Mesothelial cell of epicardium (in vitro differentiated cells): ENCODE measurements at places on chromosomes 11 and 22. TPM values are rescaled to one million over a fixed set of nuclear protein-coding genes. Genes with fewer than 3 reads are reported as not detected.

DNA sequence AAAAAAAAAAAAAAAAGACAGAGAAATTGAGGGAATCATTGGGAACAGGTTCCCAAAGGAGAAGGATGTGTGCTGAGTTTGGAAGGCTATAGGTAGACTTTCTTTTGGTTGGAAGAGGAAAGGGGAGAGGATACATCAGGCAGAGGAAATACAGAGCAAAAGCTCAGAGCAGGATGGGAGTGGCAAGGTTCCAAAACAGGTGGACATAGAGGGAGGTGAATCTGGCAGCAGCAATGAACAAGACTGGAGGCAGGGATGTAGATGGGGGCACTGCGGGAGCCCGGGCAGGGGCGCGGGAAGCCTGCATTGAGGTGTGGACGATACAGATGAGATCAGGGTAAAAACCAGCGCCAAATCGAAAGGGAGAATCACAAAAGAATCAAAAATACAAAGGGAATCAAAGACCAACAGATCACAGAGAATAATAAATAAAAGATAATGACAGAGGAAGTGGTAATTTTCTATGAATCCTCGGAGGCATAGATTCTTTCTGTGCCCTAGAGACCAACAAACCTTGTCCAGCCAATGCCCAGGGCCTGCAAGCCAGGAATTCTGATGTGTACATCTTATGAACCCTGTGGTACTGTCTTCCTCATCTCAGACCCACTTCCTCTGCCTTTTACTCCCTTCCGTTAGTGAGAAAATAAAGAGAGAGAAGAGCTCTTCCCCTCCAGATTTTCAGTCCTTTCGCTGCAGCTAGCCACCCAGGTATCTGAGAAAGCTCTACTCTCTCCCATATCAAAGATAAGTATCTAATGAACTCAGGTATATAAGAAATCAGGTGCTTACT, 70.3 kb downstream of the SLC1A2 start:
- H3K27ac ChIP-seq, result no peak overlapping the region
- DNase-seq, result no peak
- no peak overlapping the region for H3K4me3 ChIP-seq
- H3K27me3 ChIP-seq, result no peaks in the 10 kb centered on the region
- H3K4me1 ChIP-seq, result peaks cover 5% of the 10 kb centered on the region

CCDC188 gene
- total RNA-seq, result not detected in 3 replicates

BATF2 gene
- total RNA-seq, result 1.5 to 1.9 TPM (median 1.7 TPM) in 3 replicates

GRCh38 chr11:74011360-74012073, 2.6 kb upstream of the UCP3 start:
- no peak overlapping the region for H3K4me3 ChIP-seq
- peaks cover 16% of the 10 kb centered on the region for H3K36me3 ChIP-seq
- no peaks in the 10 kb centered on the region for H3K27me3 ChIP-seq

DNA sequence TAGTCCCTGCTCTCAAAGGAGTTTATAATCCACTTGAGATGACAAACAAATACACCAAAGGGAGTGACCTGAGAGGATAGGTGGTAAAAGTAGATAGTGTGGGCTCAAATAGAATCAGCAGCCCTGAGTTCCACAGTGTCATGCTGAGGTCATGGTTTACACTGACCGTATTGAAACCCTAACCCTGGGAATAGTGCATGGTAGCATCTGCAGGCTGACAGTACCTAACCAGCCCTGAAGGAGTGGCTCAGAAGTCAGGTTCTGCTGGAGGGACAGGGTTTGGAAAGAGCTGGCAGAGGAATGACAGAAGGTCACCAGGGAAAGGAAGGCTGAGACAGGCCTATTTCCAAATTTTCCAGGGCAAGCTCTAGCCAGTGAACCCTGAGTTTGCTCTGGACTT, 9.2 kb upstream of the TMPRSS5 start:
- no peak overlapping the region for H3K27ac ChIP-seq
- no peak for DNase-seq
- H3K27me3 ChIP-seq, result no peaks in the 10 kb centered on the region
- H3K4me1 ChIP-seq, result no peaks in the 10 kb centered on the region
- H3K36me3 ChIP-seq, result peaks cover 36% of the 10 kb centered on the region

- H3K27me3 ChIP-seq, result peaks cover 86% of the 10 kb centered on the region
- no peaks in the 10 kb centered on the region for H3K36me3 ChIP-seq
- DNase-seq, result peak; percentile 75
Observed at GRCh38 chr22:22357024-22357883, 112.7 kb downstream of the VPREB1 start.

CCDC157 gene
- total RNA-seq, result 4.7 to 5.8 TPM (median 4.7 TPM) in 3 replicates

DNA sequence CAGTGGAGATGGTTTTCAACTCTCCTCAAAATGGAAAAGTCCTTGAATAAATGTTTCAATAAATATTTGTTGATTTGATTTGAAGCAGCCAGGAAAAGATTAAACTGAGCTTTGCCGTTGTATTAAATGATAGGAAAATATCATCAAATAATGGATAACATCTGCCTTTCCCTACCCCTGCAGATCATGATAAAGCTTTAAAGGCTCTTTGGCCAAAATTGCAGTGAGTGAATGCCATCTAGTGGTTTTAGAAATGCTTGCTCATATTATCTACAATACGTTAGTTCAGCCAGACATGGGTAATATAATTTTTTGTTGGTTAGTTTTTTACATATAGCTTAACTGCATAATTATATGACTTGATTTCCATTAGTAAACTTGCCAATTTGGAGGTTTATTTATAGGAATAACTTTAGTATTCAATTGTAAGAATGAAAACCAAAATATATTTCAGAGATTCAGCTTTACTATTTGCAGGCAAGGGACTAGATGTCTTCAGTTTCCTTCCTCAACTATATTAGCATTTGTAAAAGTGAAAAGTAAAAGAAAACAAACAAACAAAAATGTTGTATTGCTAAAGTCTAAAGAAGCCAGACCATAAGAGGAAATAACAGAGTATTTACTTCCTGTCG, 159.2 kb downstream of the MSANTD4 start:
- H3K27ac ChIP-seq, result no peak overlapping the region
- H3K27me3 ChIP-seq, result no peaks in the 10 kb centered on the region
- peaks cover 34% of the 10 kb centered on the region for H3K4me1 ChIP-seq
- DNase-seq, result no peak

DNA sequence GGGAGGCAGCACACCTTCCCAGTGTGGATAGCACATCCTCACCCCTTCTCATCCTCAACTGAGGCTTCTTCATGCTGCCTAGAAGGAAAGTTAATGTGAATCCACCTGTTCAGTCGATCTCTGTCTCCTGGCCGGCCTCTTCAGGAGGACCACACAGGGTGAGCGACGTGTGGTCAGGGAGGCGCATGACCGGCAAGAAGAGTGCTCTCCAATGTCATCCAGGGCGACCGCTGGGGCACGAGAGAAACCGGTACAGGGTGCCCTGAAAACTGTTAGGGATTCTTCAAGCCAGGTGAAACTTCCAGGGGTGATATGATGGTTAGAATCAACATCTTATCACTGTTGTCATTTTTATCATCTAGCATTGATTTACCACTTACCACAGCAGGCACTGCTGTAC, 43.0 kb downstream of the IGSF9B start:
- no peak overlapping the region for H3K4me3 ChIP-seq
- H3K27me3 ChIP-seq, result peaks cover 24% of the 10 kb centered on the region
- no peaks in the 10 kb centered on the region for H3K4me1 ChIP-seq
- no peak for DNase-seq
- H3K27ac ChIP-seq, result no peak overlapping the region

DNA sequence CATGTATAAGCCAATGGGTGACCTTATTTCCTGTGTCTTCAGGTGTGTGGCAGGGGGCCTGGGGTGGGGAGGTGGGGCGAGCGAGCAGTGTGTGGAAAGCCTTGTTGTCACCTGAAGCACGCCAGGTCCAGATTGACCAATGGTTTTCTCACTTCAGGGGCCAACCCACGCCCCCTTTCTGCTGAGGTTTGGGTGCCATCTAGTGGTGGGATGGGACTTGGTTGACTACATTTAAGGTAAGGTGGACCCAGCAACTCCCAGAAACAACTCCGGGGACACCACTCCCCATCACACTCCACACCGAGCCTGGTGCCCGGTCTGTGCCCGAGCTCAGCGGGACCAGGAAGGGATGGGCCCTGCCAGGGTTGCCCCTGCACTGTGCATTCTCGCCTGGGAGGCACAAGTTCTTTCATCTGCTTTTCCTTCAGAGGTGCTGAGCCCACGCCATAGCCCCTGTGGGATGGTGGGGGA, 40.0 kb downstream of the TPCN2 start:
- peaks cover 15% of the 10 kb centered on the region for H3K36me3 ChIP-seq
- H3K27ac ChIP-seq, result no peak overlapping the region
- peaks cover 4% of the 10 kb centered on the region for H3K4me1 ChIP-seq
- DNase-seq, result no peak
- no peak overlapping the region for H3K4me3 ChIP-seq
- H3K27me3 ChIP-seq, result no peaks in the 10 kb centered on the region

- H3K4me1 ChIP-seq, result peaks cover 64% of the 10 kb centered on the region
- H3K4me3 ChIP-seq, result no peak overlapping the region
- DNase-seq, result no peak
- H3K27ac ChIP-seq, result peak overlapping the region; percentile 80
- no peaks in the 10 kb centered on the region for H3K36me3 ChIP-seq
Observed at GRCh38 chr11:96221244-96222070, 121.5 kb downstream of the MAML2 start.

GRCh38 chr11:12893787-12894672, 115.1 kb upstream of the RASSF10 start:
- peaks cover 38% of the 10 kb centered on the region for H3K4me1 ChIP-seq
- peak overlapping the region; percentile 93 for H3K27ac ChIP-seq
- H3K4me3 ChIP-seq, result no peak overlapping the region
- peaks cover 24% of the 10 kb centered on the region for H3K36me3 ChIP-seq

GRCh38 chr22:32961497-32961896, 96.7 kb downstream of the SYN3 start:
- H3K4me1 ChIP-seq, result peaks cover 23% of the 10 kb centered on the region
- no peak for DNase-seq
- H3K27ac ChIP-seq, result no peak overlapping the region
- no peaks in the 10 kb centered on the region for H3K27me3 ChIP-seq

DNA sequence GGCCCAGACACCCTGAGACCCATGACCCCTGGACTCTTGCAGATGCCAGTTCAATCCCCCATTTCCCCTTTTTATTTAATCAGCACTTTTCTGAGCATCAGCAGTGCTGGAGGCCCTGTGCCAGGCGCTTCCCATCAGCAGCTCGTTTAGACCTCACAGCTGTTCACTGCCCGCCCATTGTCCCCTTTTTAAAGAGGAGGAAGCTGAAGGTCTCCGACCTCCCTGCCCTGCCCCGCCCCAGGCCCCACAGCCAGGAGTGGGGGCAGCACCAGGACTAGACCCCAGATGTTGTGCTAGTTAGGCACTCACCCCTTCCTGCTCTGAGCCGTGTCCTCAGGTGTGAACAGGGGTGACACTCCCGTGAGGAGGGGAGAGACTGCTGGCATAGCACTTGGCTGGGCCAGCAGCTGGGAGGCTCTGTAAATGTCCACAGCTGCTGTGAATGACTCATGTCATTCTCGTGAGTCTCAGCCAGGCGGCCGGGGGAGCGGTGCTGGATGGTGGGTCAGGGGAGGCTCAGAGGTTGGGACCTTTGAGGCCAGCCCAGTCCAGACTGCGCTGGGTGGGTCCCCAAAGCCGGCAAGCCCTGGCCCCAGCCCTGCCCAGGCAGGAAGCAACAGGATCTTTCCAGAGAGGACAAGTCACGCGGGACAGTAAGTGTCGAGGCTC, 19.9 kb downstream of the EMID1 start:
- no peak overlapping the region for H3K27ac ChIP-seq
- no peaks in the 10 kb centered on the region for H3K27me3 ChIP-seq
- H3K4me1 ChIP-seq, result no peaks in the 10 kb centered on the region
- no peaks in the 10 kb centered on the region for H3K36me3 ChIP-seq
- H3K4me3 ChIP-seq, result no peak overlapping the region

OR5T3 gene
- total RNA-seq, result not detected in 3 replicates

FLRT1 gene
- 7.1 to 7.9 TPM (median 7.3 TPM) in 3 replicates for total RNA-seq

DNA sequence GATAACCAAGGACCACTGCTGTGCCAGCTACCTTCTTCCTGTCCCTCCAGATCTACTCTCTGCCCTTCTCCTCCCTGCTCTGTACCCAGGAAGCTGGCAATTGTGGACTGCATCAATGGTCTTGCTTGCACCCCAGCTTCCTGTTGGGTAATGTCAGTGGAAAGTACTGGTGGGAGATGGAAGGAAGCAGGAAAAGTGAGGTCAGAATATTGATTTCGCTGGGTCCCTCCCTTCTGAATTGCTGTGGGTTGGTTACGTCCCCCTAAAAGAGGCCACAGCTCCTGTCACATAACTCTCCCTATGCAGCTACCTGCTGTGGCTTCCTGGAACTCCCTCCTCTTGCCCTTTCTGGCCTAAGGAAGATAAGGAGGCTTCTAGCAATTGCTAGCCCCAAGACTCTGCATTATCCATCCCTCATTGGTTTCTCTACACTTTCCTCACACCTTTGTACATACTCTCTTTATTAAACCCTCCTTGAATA, 81.2 kb downstream of the RASSF10 start:
- no peak overlapping the region for H3K27ac ChIP-seq
- H3K36me3 ChIP-seq, result no peaks in the 10 kb centered on the region
- no peak overlapping the region for H3K4me3 ChIP-seq
- no peaks in the 10 kb centered on the region for H3K4me1 ChIP-seq
- peaks cover 23% of the 10 kb centered on the region for H3K27me3 ChIP-seq

- H3K27me3 ChIP-seq, result peaks cover 18% of the 10 kb centered on the region
- peak overlapping the region; percentile 87 for H3K27ac ChIP-seq
- H3K4me3 ChIP-seq, result peak overlapping the region; percentile 1
- no peak for DNase-seq
- H3K4me1 ChIP-seq, result peaks cover 58% of the 10 kb centered on the region
- no peaks in the 10 kb centered on the region for H3K36me3 ChIP-seq
Observed at GRCh38 chr11:118240999-118241763, 11.0 kb downstream of the MPZL3 start.

SERHL2 gene
- total RNA-seq, result 2.5 to 3.0 TPM (median 2.6 TPM) in 3 replicates

STK33 gene
- 9.8 to 12.2 TPM (median 11.6 TPM) in 3 replicates for total RNA-seq
